ENCODE measurements at places on chromosomes 5 and 9.

GRCh38 chr5:151571270-151572173, 19.6 kb downstream of the FAT2 start:
- DNase-seq: no peak

DNA sequence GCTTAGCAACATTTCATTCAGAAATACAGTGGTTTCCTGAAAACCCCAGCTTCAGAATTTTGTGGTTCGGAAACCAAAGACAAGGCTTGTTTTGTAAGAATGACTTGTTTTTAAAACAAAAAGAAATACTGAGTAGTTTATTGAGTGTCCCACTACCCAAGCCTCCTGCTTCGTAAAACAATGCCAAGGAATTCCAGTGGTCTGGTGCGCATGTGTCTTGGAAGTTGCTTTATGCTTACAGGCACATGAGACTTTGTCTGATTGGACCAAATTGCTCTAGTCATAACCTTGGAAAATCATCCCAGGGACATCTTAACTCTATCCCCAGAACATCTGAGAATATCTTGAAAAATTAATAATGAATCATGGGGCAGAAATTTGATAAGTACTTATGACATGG, 77.1 kb upstream of the FST start:
- no peak for DNase-seq

GRCh38 chr5:89694026-89694550, 715.5 kb downstream of the CETN3 start:
- DNase-seq: no peak

GRCh38 chr9:35448496-35448895, 41.4 kb upstream of the RUSC2 start:
- no peak for DNase-seq
